ENCODE measurements at places on chromosomes 4 and X.
A peak's percentile ranks its signal among the peaks of the same experiment; 100 is the strongest.

DNA sequence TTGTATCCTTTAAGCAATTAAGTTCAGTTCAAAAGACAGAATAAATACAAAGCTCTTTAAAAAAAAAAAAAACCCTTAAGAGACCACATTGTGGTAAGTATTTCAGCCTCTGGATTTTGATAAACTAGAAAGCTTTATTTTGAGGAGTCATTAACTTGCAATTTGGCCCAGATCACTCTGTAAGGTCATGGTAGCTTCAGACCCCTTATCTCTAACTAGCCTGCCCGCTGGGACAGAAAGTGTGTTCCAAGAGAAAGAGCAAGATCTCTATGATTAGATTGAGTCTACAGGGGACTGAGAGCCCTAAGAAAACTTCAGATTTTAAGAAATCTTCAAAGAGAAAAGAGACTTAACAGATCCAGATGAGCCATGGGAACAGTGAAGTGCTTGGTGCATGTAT, 45.6 kb downstream of the GALNT7 start:
- DNase-seq: no peak

DNA sequence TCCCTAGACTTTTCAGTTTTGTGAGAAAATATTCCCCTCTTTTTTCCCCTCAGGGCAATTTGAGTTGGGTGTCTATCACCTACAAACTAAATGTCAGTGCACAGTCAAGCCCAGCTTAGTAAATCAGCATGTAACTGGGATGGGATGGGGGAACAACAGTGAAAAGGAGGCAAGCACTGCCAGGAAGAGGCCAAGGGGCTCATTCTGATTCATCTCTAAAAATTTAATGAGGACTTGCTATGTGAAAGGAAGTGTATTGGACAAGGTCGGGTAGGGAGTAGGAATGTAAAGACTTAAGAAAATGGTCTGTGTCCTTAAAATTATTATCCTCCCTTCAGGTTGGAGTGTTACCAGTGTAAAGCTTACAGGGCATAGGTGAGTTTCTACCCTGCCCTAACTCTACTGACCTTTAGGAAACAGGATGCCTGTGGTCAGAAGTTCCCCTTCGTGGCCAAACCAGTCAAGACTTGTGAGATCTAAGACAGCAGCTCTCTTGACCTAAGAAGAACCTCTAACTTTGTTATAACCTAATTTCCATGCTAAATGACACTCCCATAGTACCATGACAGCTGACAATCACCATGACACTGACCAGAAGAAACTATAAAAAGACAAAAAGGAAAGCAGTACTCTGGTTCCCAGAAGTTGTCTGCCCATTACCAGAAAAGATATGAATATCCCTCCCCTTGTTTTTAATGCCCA, 194.4 kb upstream of the LDB2 start:
- DNase-seq: no peak

DNA sequence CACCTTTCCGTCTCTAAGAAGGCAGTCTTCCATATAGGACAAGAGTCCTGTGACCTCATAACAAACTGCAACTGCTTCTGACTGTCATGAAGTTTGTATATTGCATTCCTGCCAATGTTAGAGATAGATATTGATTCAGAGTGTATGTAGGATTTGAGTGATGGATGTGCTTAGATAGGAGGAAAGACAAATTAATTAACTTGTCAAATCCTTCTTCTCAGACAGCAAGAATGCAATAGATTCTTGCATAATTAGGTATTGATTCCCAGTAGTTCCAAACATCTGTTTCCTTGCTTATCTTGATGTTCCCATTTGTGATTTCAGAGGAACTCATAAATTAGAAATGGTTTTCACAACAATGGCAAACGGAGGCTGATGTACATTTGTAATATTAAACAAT, 555.3 kb downstream of the TRAM1L1 start:
- no peak for DNase-seq

GRCh38 chr4:123956204-123956603, 559.6 kb downstream of the SPRY1 start:
- DNase-seq: no peak

DNA sequence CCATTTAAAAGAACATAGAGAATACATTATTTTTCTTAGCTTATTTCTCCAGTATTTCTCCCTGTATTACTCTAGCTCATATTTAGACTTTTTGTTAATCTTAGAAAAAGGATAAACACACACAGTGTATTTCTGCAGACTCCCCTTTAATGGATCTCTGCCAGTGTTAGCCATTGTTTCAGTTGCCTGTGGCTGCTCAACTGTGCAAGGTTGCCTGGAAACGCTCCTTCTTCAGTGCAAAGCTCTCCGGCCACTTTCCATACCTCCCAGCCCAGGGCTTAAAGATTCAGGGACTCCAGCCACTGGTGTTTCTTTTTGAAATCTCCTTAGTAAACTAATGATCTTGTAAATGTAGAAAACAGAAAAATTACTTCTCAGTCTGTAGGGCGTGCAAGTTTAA, 104.9 kb downstream of the SLIT2 start:
- DNase-seq: no peak

DNA sequence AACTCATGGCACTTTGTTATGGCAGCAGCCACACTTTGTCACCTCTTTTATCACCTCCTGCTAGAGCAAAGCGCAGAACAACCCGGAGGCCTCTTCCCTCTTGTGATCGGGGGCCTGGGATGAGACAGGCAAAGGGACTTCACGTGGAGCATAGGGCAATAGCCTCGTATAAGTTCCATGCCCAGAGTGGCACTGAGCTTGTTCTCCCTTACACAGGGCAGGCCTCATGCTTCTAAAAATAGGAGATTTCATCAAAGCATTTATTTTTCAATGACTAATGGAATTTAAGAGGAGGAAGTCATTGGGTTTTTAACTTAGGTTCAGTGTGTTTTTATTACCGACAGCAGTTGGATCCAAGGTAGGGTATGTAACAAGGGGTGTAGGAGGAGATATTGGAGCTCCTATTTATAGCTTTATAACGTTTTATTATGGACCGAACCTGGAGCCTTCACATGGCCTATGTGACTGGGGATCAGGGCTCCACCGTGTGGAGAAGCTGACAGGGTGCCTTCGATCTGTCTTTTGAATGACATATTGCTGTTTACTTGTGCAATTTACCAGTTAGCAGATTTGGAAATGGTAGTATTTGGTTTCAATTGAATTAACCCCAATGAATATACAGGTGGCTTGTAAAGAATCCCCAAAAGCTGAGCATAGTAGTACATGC, 93.8 kb downstream of the SLC2A9 start:
- DNase-seq: no peak

GRCh38 chr4:87391576-87392054, 627 bp upstream of the HSD17B11 start:
- DNase-seq: no peak

GRCh38 chr4:3480528-3481112, 17.5 kb downstream of the DOK7 start:
- DNase-seq: peak; percentile 75

DNA sequence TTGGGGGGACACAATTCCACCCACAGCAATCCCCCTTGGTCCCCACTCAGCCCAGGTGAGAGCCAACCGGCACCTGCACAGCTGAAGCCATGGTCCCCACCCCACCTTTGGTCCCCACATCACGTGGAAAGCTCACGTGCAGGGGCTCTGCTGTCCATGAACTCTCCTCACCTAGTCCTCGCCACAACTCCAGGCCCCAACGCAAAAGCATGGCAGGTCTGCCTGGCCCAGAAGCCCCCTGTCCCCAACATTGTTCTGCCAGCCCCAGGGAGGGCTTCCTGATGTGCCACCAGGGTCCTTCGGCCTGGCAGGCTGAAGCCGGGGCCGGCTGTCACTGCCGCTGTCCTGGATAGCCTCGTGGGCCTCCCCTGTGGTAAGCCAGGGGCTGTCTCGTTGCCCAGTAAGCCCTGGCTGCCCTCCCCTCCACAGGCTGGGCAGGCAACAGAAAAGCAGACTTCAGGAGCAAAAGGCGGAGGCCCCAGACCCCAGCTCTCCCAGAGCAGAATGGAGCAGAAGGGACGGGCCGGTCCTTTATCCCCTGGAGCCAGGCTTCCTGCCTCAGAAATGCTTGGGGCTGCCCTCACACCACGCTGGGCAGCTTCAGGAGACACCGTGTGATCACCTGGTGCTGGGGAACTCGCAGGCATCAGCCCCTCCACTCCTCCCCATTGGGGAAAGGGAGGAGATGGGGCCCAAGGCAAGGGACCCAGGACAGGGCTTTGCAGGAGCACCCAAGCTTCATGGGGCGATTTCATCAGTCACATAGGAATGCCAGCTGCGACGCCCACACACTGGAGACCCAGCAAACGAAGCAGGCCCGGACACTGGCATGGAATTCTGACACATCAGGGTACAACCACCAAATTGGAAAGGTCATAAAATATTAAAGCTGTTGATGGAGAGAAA, 103.7 kb downstream of the ADRA2C start:
- DNase-seq: no peak

DNA sequence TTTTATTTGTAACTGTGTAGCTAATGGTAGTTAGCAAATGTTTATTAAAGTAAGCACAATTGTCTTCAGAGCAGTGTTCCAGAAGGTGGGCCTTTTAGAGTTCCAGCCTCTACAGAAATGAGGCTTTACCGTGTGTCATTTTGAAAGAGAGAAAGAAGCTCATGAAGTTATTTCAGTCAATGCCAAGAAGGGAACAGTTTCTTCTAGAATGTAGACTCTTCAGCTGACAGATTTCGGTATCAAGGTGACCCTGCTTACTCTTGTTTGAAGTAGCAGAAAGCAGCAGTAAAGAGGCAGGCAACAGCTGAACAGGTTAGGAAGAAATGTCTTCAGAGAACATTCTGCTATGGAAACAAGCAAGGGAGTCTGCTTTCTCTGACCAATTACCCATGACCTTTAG, 93.6 kb downstream of the TASL start:
- DNase-seq: no peak

DNA sequence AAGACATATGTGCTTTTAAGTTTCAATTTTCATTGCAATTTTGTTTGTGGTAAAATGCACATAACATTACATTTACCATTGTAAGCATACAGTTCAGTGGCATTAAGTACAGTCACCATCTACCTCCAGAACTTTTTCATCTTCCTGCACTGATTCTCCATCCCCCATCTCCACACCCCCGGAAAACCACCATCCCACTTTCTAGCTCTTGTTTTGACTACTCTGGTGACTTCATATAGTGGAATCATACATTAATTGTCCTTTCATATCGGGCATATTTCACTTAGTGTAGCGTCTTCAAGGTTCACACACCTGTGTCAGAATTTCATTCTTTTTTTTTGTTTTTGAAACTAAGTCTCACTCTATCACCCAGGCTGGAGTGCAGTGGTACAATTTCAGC, 143.5 kb downstream of the GPR143 start:
- no peak for DNase-seq

DNA sequence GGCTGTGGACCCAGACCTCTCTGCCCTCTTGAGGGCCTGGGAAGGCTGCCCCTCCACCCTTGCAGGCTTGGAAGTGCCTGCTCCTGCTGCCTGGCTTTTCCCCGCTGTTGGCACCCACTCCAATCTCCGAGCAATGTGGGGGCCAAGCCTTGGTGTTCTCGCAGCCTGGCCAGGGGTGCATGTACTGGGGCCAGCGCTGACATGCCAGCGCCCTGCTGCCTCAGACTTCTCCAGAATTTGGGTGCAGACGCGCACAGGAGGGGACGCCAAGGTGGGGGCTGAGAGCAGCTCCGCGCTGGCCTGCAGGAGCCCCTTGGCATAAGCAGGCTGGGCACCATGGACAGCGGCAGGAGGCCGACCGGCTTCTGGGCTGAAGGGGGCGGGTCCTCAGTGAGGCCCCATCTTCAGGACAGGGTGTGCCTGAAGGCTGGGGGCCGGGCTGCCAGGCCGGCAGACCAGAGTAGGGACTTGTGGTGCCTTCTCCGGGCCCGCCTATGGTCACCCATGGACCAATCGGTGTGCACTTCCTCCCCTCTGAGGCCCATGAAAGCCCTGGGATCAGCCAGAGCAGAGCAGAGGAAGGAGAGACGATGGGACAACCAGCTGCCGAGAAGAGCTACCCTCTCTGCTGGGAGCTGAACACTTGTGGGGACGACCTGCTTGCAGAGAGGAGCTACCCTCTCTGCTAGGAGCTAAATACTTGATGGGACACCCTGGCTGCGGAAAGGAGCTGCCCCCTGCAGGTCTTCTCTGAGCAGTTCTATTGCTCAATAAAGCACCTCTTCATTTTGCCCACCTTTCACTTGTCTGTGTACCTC, 118.3 kb downstream of the DNAAF6 start:
- DNase-seq: peak; percentile 20

DNA sequence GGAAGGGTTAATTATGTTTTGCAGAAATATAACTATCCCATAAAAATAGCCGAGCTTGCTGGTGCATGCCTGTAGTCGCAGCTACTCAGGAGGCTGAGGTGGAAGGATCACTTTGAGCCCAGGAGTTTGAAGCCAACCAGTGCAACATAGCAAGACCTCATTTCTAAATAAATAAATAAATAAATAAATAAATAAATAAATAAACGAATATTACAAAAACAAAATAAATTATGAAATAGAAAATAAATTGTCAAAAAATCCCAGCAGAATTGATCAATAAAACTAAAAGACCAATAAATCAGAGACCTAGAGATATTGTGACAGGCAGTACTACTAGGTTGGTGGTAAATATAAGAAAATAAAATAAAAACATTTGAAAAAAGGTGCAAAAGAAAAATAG, 6.7 kb upstream of the ARL13A start:
- DNase-seq: no peak

- DNase-seq: no peak
These were observed 15.3 kb upstream of the HPRT1 start for GRCh38 chrX:134444681-134445080.

GRCh38 chrX:28843817-28844216, 256.6 kb downstream of the IL1RAPL1 start:
- DNase-seq: no peak

DNA sequence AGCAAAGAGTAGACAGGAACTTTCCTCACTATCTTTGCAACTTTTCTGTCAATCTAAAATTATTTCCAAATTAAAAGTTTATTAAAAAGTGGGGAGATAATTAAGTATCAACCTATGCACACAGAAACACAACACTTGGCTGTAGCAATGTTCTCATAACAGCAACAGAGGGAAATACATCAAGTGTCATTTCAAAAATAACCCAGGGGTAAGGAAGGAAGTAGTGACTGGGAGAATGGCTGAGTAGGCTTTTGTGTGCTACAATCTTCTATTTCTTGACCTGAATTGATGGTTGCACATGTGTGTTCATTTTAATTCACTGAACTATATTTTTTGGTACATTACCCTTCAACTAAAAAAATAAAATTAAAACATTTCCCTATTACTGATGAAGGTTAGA, 67.5 kb downstream of the ABCG2 start:
- no peak for DNase-seq

GRCh38 chr4:156536661-156537060, 434.9 kb downstream of the PDGFC start:
- no peak for DNase-seq

DNA sequence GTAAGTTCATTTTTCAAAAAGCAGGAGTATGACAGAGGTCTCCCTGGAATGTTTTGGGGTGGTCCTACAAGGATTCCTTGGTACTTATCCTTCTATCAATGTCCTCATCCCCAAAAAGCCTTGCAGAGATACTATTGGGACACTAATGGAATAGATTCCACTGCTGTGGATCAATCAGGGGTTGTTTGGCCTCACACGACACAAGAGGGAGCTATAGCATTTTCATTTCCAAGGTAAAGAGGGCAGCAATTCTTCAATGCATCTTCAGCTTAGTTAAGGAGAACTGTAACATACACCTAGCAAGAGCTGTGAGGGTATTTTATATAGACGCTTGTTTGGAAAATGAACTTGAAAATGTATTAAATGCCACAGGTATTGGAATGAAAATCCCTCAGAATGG, 50.9 kb downstream of the USP26 start:
- no peak for DNase-seq

- DNase-seq: no peak
These were observed 59.4 kb upstream of the NAP1L5 start for GRCh38 chr4:88757067-88757466.

- no peak for DNase-seq
These were observed 348.7 kb downstream of the MAPK10 start for GRCh38 chr4:86011117-86011516.

GRCh38 chr4:142556048-142556447, 290.1 kb downstream of the INPP4B start:
- no peak for DNase-seq

Measured in left renal cortex interstitium (tissue), 4 donors.